ENCODE measurements at places on chromosomes 3 and 15. TPM values are rescaled to one million over a fixed set of nuclear protein-coding genes. Genes with fewer than 3 reads are reported as not detected.

Gene DPPA2
- not detected for total RNA-seq

Gene TEX9
- total RNA-seq: 4.2 TPM

Gene ADAMTS7
- total RNA-seq: 8.7 TPM

Gene CAPN3
- total RNA-seq: 2.2 TPM

Gene FSTL1
- 849 TPM for total RNA-seq

Gene COL6A5
- not detected for total RNA-seq

Data from aortic smooth muscle cell (primary cell).